ENCODE measurements at places on chromosomes 6 and 20.

DNA sequence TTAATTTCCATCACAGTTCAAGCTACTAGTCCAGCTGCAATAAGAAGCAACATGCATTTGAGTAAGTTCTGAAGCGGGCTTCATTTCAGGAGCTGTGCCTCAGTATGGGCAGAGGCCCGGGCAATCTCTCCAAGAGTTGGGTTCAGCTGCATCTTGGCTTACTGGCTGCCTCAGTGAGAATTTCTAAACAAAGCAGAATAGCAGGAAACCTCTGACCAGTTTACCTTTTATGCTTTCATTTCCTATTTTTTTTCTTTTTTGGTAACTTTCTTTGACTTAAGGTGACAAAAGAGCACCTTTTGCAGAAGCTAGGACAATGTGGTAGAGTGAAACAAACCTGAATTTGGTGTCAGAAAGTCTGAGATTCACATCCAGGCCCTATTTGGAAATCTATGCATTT, 51.0 kb upstream of the FBXO30 start:
- DNase-seq = no peak

DNA sequence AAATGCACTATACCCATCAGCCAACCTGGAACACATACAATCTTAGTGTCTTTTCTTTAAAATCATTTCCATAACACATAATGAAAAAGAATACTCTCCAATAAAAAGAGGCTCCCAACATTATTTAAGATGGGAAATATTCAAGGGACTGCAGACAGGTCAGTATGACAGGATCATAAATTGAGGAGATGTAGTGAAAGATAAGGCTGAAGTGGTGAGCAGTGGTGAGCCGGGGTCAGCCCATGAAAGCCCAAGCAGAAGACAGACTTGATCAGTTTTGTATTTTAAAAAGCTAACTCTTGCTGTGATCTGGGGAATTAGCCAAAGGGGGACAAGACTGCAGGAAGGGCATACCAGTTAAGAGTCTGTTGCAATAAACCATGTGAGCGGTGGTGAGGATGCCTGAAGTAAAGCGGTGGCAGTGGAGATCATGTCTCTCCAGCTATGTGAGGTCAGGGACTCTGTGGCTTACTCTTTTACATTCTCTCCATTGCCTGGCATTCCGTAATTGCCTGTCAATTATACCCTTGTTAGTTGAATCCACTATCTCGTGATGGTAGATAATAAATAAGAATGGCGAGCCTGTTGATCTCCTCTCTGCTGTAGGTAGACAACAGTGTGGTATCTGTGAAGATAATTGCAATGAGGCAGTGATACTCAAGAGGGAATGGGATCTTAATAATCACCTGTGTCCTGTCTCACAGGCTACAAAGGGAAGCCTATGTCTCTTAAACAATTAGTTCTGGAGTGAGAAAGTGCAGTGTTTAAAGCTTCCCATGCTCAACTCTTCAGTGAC, 97.4 kb downstream of the FILIP1 start:
- no peak for DNase-seq

DNA sequence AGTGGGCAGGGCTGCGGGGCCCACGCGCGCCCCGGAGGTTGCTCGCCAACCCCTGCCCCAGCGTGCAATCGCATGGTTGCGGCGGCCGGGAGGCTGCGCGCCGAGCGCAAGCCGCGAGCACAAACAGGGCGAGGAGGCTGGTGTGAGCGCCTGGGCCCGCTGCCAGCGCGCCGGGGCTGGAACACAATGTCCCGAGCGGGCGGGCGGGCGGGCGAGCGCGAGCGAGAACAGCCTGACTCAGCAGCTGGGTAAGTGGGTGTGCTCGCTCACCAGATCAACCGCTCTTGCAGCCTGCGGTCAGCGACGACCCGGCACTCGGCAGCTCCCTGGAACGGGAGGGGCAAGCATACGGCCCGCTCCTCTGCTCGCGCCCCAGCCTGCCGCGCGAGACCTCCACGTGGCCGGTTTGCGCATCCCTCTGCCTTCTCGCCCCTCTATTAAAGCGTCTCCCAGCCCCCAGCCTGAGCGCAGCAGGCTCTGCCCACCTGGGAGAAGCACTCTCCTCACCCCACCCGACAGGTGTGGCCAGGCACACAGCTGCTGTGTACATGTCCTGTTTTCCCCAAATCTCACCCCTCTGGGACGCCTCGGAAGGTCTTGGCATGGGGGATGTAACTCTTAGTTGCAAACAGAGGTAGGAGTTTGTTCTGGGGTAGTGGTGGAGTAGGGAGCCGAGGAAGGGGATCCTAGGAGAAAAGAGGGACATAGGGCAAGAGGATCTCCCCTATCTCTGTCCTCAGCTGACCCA, 8.7 kb upstream of the ARMC12 start:
- peak; percentile 90 for DNase-seq

- DNase-seq = no peak
These were observed 32.5 kb downstream of the NT5E start for GRCh38 chr6:85482206-85482904.

DNA sequence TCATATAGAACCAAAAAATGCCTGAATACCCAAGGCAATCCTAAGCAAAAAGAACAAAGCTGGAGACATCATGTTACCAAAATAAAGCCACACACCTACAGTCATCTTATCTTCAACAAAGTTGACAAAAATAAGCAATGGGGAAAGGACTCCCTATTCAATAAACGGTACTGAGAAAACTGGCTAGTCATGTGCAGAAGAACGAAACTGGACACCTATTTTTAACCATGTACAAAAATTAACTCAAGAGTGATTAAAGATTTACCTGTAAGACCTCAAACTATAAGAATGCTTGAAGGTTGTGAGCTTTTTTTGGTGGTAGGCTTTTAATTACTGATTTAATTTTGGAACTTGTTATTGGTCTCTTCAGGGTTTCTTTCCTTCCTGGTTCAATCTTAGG, 236.0 kb upstream of the DEFB112 start:
- DNase-seq = no peak

- no peak for DNase-seq
These were observed 36.8 kb upstream of the KLHL31 start for GRCh38 chr6:53702316-53702715.
